NB4 (cell line): ENCODE measurements at places on chromosomes 4 and X.

DNA sequence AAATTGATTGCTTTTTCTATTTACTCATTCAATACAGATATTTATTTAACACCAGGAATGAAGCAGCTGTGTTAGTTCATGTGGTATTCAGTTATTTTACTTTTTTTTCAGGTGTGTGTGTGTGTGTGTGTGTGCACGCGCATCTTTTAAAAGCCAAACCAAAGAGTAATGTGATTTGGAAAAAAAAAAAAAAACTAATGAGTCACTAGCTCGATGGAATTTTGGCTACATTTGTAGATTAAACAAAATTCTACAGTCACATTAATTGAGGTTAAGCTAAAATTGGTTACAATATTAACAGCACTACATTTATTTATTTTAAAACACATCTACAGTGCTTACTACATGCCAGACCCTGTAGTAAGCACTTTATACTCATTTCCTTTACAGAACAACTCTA, 66.8 kb downstream of the HHIP start:
- DNase-seq = no peak

GRCh38 chrX:69289046-69289792, 124.0 kb upstream of the PJA1 start:
- DNase-seq = no peak

- DNase-seq = no peak
These were observed 173.1 kb downstream of the DHX15 start for GRCh38 chr4:24411299-24411698.

GRCh38 chr4:145716200-145716599, 36.3 kb downstream of the C4orf51 start:
- DNase-seq = no peak

DNA sequence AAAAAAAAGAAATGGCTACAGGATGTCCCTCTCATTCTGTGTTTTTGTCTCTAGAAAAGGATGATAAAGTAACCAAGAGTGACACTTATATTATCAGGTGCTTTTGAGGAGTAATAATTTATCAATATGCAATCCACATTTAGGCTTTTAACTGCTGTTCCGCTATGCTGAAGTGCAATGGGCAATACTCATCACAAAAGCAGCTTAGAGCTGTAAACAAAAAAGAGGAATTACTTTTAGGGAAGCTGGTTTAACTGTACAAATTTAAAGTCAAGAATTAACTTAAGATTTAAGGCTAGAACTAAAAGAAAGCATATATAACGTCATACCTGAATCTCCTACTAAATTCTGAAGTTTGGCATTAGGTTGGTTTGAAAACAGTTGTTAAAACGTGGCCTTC, 93.5 kb upstream of the DDX3X start:
- DNase-seq = peak; percentile 40

- no peak for DNase-seq
These were observed 26.1 kb downstream of the ARFIP1 start for GRCh38 chr4:152805818-152806217.
